ENCODE measurements at places on chromosomes 11 and 22.

GRCh38 chr22:47205081-47205491 lies 442.6 kb downstream of the TBC1D22A start:
- no peak for DNase-seq

- no peak for DNase-seq
Observed at GRCh38 chr22:28923826-28924732, 40.7 kb downstream of the ZNRF3 start.

GRCh38 chr22:17997456-17997855 lies 26.9 kb downstream of the MICAL3 start:
- DNase-seq: no peak

DNA sequence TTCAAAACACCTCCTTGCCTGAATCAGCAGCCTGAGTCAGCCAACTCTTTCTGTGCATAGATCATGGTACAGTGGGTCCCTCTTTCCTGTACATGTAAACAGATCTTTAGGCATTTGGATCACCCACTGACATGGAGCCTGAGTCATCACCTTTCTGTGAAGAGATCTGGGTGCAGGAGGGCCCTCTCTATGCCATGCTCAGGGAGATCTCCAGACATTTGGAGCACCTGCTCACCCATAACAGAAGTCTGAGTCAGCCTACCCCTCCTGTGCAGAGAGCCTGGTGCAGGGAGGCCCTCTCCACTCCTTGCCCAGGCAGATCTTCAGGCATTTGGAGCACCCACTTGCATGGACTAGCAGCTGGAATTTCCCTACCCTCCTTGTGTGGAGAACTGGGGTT lies 56.2 kb upstream of the GLYAT start:
- no peak for DNase-seq
